ENCODE measurements at places on chromosomes 7 and 10. TPM values are rescaled to one million over a fixed set of nuclear protein-coding genes. Genes with fewer than 3 reads are reported as not detected.

DNA sequence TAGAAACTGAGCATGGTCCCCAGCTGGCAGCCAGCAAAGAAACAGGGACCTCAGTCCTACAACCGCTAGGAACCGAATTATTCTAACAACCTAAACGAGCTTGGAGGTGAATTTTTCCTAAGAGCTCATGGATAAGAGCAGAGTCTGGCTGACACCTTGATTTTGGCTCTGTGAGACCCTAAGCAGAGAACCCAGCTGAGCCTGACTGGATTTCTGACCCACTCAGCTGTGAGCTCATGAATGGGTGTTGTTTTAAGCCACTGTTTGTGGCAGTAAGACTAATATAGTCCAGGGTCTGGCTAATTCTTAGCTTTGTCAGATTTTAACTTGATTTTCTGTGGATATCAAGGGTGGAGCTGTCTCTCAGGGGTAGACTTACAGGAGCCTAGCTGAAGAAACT is 77.1 kb downstream of the KAT6B start:
- no peak for DNase-seq

SCART1 gene
- 15.4 TPM for total RNA-seq

DNA sequence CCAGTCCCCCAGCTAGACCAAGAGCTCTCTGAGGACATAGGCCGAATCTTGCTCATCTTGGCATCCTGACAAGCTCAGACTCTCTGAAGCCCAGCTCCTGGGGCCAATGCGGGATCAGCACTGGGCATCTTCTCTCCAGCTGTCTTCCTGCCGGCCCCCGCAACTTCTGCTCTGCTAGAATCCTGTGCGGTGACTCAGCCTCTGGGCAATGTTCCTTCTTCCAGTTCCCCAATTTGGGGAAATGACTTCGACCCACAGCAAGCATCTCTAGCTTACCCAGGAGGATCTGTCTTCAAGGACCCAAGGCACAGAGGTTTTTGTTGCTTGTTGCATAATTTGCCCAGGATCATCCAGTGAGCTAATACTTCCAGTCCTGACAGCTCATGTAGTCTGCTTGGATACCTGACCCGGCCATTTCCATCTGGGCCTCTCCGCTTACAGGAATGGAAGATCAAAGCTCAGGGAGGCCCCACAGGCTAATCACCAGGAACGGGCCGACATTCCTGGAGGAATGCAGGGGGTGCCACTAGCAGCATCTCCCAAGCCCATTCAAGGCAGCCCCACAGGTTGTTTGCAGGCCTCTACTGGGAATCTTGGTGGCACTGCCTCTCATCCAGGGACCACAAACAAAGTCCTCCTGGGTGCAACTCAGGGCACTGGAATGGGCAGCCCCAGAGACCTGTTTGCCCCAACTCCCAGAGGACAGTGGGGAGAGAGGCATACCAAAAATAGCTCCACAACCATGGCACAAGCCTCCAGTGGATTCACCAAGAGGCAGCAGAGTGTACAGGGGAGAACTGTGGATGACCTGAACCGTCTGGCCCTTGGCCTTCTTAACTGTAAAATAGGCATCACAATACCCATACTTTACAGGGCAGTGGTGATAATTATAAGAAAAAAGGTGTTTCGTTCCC is 151.9 kb downstream of the NEURL1 start:
- no peak for DNase-seq

LSM5 gene
- 69.4 TPM for total RNA-seq

- no peak for DNase-seq
Measured at GRCh38 chr10:103998805-103999204, 31.9 kb downstream of the SLK start.

DNA sequence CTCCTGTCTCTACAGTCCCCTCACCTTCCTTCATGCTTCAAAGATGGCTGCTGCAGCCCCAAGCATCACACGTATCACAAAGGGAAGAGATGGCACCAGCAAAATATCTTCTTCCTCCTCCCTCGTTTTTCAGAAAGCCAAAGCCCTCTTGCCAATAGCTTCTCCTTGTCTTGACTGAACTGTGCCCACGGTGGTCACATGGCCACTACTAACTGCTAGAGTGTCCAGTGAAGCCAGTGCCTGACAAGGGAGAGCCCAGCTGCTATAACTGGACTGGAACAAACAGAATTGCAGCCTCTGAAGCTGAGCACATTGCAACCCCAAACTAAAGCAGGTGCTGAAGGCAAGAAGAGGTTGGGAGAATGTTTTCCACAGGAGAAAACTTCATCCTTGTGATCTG is 120.8 kb upstream of the RET start:
- no peak for DNase-seq

ATG9B gene
- 7.9 TPM for total RNA-seq

GRCh38 chr10:3094609-3095036 is 27.3 kb downstream of the PFKP start:
- no peak for DNase-seq
